Renal cortical epithelial cell (primary cell): ENCODE measurements at places on chromosomes 7 and 10.

- DNase-seq: peak; percentile 27
These were observed 45.2 kb upstream of the BHLHA15 start for GRCh38 chr7:98165827-98166667.

- DNase-seq: no peak
These were observed 228.1 kb upstream of the NFE2L3 start for GRCh38 chr7:25923741-25924460.

- DNase-seq: peak; percentile 72
These were observed 337.4 kb downstream of the CRPPA start for GRCh38 chr7:16083931-16084330.

- DNase-seq: no peak
These were observed 1.4 kb upstream of the CTBP2 start for GRCh38 chr10:125161707-125162119.

DNA sequence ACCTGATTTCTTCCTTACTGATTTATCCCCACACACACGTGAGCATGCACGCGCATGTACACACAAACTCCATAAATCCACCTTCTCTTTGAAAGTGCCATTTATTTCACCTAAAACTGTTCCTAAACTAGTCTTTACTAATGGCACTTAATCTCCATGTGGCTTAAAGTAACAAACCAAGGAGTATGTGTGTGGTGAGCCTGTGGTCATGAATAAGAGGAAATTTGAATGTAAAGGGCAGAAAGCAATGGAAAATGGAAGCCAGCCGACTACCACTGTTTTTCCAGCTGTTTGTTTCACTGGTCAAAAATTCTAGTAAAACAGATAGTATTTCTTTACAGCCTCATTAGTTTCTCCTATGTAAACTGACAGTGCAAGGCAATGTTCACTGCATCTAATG is 23.8 kb downstream of the SEMA3C start:
- no peak for DNase-seq
